Stimulated activated memory B cell treated with anti-CD40 and anti-IgM and Interleukin-4, amounts not matched to agents 10 μg/mL and 1 μg/mL and 100 μg/mL, for 72 hours (primary cell): ENCODE measurements at places on chromosomes 4 and X.

- peak; percentile 57 for ATAC-seq
Measured at GRCh38 chrX:155997436-155997835, at the start of gene IL9R. IL9R (plus strand) TSS chrX:155997696; CDS start chrX:155997760, 64 bp downstream.

GRCh38 chrX:119393144-119393543, 6.0 kb upstream of the SLC25A43 start:
- ATAC-seq = no peak

DNA sequence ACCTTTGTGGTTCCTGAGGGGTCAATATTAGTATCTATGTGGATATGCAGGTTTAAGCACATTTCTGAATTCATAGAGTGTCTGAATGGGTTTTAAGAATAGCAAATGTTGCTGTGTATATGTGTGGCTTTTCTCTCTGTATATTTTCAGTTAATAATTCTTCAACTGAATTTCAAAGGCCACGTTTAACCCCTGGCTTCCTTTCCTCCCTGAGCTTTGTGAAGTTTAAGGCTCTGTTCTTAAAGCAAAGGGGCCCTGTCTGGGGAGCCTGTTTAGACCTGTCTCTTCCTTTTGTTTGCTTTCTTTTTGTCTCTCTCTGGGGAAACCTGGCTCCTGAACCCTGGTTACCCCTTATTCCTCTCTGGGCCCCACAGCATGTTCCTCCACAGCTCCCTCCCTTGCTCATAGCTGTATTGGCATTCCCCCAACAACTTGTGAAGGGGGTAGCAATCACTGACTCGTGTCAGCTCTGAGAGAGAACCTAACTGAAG, 139.1 kb downstream of the COL4A6 start:
- ATAC-seq = no peak

DNA sequence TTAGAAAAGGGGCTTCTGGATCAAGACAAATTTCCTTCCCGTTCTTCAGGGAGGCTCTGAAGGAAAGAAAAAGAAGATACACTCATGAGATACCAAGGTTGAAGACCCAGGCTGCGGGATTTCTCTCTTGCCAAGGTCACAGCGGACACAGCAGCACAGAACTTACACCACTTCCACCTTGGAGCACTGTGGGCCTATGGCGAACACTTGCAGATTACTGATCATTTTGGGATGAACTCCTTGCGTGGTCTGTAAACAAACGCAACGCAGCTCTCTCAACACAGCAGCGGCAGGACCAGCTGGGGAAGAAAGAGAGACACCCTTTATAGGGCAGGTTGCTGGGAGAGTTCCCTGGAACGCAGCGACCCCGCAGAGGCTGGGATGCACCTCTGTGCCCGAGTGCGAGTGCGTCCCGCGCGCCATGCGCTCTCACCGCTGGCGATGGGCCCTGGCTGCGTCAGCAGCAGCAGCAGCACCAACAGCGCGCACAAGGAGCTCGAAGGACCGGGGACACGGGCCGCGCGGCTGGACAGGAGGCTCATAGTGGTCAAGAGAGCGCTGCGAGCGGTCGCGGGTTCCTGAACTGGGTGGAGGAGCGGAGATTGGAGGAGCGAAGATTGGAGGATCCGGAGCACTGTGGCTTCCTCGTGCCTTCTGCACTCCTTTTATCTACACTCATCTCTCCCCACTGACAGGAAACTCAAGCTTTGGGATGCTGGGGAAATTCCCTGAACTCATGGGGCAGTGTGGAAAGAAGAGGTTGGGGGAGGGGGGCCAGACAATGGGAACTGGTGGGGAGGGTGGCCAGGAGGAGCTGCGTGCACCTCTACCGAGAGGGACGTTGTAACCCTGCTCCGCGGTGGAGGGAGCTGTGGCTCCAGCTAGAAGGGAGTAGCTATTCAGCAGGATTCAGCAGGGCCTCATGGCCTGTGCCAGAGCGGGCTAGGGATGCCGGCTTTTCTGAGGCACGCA, at the start of gene CXCL5:
CXCL5 (minus strand) TSS at position 638 of the 972 bp plus-strand sequence; CDS start at position 542, 96 bp downstream.
- ATAC-seq = peak; percentile 48

GRCh38 chr4:87497159-87497558, 32.0 kb downstream of the SPARCL1 start:
- no peak for ATAC-seq

- ATAC-seq = no peak
Measured at GRCh38 chr4:142818031-142818430, 28.1 kb downstream of the INPP4B start.

- ATAC-seq = no peak
Measured at GRCh38 chr4:181752516-181752915, 490.7 kb upstream of the TENM3 start.

- no peak for ATAC-seq
Measured at GRCh38 chrX:45850775-45851433, 650.2 kb upstream of the DIPK2B start.

GRCh38 chr4:31239886-31240285, 519.7 kb downstream of the PCDH7 start:
- ATAC-seq = no peak

DNA sequence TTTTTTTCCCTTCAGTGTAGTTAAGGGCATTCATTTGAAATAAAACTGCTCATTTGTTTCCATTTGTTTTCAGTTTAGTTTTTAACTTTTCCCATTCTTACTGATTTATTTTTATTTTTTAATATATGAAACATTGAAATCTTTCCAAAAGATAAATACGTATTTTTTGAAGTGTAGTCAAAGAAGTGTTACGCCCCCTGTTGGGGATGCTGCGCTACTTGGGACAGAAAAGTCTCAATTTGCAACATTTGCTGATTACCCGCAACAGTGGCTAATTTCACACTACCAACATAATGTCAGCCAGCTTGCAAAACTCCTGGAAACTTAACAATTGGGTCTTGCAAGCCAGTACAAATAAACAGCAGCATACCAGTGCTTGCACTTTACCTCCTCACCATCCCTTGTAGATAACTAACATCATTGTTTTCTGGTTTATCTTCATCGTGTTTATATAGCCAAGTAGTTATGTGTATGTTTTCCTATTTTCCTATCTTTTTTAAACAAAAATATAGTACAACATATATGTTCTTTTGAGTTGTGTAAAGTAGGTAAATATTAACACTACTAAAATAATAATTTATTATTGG, 158.6 kb downstream of the STPG2 start:
- no peak for ATAC-seq

- no peak for ATAC-seq
Measured at GRCh38 chrX:14017399-14017798, 12.3 kb downstream of the GEMIN8 start.

- ATAC-seq = no peak
Measured at GRCh38 chr4:140213116-140213515, 59.1 kb upstream of the MAML3 start.

DNA sequence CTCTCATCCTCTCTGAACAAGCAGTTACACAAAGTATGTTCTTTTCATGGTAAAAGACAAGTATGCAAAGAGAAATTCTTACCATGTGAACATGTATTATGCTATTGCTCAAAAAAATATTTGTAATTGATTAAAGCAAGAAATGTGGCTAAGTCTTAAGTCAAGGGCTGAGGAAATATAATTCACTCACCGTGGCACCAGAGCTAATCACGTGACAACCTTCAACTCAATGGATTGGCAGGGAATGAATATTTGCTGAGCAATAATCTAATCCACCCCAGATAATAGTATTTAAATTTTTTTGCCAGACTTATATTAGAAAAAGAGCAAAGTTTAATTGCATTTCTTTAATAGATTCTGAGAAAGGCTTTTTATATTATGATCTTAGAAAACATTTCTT, 310.2 kb downstream of the HS3ST1 start:
- no peak for ATAC-seq

DNA sequence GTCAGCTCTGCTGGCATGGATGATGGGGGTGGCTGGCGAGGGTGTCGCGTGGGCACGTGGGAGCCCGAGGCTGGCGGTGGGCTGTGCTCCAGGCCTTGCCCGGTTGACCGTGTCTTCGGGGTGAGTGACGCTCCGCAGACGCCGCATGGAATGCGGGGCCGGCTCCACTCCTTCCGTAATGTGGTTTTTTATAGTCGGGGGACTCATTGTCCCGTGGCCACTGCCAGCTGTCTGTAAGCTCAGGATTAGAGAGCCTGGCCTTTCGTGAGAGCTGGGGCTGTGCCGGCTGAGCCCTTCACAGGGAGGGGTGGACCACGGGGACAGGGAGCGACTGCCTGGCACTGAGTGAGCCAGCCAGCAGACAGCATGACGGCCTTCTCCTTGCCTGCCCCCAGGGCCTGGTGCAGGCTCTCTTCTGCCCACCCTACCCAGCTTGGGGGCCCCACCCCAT, 20.4 kb downstream of the DOK7 start:
- no peak for ATAC-seq

DNA sequence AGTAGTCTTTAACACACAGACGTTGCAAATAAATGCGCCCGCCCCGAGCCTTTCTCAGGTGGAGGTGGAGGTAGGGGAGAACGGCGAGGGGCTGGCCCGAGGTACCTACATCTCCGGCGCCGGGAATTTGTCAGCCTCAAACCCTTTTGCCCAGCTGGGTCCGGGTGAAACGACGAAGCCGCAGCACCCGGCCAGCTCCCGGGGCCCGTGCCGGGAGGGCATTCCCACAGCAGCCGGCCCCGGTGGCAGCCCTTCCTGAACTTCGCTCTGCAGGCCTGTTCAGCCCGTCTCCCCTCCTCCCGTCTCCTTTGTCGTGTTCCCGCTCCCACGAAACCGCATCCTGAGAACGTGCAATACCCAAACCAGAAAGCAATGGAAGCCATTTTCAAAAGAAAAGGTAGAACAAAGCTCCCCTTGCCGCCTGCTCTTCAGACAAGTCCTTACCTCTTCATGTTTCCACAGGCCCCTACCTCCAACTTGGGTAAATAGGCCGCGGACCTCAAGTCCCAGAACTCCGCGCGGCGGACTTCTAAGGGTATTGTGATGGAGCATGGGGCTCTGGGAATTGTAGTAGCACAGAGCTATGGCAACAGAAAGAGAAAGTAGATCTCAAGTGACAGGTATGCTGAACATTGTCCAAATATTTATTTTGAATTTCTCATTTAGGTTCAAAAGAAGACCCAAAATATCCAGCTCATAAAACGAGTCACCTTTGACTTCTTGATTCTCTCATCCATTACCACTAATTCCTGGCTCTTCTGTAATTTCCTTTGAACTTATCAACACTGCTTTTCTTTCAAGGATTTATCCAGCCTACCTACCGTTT, at the start of gene RBM41:
RBM41 (minus strand) TSS at position 501 of the 826 bp plus-strand sequence; CDS start at position 452, 49 bp downstream.
- ATAC-seq = peak; percentile 100

- no peak for ATAC-seq
Measured at GRCh38 chr4:1984406-1985191, 24.2 kb downstream of the NELFA start.

DNA sequence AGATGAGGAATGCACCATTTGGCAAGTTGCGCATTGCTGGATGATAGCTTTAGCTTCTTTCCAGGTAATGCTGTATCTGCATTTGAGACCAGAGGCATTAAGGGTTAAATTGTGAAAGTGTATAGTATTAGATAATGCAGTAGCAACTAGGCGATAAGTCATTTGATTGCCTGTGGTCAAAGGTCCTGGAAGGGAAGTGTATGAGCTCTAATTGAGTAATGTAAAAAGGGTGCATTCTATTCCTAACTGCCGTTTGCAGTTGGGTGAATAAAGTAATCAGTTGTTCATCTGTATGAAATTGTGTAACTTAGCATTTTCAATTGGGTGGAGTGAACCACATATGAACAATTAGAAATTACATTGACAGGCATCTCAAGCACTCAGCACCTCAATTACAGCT, 54.5 kb upstream of the WDR1 start:
- ATAC-seq = no peak

DNA sequence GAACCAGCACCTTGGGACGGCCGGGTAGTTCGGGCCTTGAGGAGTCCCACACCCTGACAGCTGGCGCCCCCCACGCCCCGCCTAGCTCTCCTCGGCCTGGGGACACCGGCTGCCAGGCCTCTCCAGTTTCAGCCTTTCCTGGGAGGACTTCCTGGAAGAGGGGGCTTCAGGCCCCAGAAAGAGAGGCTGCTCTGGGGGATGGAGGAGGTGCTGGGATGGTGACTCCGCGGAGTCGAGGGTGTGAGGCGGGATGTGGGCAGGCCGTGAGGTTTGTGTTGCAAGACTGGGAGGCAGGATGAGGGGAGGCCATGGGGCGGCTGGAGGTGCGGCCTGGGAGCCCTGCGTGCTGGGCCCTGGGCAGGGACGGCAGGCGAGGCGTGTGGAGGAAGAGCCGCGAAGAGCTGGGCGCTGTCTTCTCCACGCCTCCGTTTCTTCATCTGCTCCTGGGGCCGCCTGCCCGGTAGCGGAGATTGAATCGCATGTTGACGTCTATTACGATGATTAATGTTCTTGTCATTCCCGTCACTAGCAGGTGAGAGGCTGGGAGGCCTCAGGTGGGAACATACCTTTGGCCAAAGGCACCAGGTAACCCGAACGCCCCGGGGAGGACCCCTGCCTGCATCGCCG, 918 bp upstream of the FGFRL1 start:
- ATAC-seq = peak; percentile 9

DNA sequence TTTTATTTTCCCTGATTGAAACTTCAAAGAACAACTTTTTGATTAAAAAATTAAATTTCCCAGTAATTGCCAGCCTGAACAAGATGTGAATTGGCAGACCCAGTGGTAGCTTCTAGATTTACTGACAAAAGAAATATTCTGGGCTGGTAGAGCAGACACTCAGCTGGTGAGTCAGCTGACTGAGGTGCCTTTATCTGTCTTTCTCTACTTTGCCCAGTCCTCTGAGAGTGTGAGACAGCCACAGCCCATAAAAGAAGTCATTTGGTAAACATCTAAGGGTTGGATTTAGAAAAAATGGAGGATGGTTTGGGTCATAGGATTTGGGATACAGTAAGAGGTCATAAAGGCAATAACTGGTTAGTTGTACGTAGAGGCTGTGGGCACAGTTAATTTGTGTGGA, 54.5 kb downstream of the CCSER1 start:
- no peak for ATAC-seq

GRCh38 chr4:90824266-90825150, 697.3 kb downstream of the CCSER1 start:
- no peak for ATAC-seq

DNA sequence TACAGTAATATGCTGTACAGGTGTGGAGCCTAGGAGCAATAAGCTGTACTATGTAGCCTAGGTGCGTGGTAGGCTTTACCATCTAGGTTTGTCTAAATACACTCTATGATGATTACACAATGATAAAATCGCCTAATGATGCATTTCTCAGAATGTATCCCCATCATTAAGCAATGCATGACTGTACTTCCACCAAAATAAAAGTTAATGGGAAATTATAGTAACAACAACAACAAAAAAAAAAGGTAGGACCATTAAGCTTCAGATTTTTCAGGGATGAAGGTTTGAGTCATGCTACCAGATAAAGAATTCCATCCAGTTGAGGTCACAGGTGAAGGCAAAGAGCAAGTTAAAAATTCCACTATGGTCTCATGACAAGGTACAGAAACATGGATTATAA, 68.2 kb downstream of the MAGEA10 start:
- ATAC-seq = no peak

GRCh38 chrX:72366701-72367454, 61.2 kb upstream of the CITED1 start:
- no peak for ATAC-seq

- no peak for ATAC-seq
Measured at GRCh38 chrX:129663171-129663570, 8.4 kb upstream of the APLN start.

DNA sequence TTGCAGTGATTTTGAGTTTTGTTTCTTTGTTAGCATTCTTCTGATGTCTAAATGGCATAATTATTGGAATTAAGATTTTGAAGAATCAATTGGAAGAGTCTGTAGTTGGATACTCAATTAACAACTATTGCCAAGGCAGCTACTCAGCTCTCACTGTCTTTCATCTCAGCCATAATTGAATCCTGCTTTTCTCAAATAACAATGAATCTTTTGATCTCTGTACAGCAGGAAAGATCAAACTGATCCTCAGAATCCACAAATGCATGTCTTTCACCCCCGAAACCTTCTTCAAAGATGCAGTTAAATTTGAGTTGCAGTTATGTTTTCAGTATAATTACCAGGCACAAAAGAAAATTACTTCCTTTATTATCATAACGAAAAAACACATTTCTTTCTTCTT, 86.2 kb downstream of the MAD2L1 start:
- no peak for ATAC-seq
